ENCODE measurements at places on chromosomes 1 and 21.

DNA sequence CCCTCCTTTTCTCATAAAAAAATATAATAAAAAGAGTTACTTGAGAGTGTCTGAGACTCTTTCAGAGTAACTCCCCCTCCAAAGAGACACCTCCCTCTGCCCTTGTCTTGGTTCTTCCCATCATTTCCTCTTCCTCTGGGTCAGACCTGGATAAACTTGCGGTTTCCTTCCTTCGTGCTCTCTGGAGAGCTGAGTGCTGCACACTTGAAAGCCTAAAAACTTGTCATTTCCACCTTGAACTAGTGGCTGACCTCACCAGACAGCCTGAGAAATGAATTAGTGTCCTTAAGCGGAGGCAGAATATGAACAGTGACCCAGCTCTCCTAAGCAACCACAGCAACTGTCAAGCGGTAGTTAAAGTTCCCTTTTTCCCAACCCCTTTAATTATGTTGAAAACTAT lies 88.4 kb upstream of the PROX1 start:
- DNase-seq = no peak

GRCh38 chr1:4969556-4970129 lies 315.2 kb downstream of the AJAP1 start:
- DNase-seq = no peak

DNA sequence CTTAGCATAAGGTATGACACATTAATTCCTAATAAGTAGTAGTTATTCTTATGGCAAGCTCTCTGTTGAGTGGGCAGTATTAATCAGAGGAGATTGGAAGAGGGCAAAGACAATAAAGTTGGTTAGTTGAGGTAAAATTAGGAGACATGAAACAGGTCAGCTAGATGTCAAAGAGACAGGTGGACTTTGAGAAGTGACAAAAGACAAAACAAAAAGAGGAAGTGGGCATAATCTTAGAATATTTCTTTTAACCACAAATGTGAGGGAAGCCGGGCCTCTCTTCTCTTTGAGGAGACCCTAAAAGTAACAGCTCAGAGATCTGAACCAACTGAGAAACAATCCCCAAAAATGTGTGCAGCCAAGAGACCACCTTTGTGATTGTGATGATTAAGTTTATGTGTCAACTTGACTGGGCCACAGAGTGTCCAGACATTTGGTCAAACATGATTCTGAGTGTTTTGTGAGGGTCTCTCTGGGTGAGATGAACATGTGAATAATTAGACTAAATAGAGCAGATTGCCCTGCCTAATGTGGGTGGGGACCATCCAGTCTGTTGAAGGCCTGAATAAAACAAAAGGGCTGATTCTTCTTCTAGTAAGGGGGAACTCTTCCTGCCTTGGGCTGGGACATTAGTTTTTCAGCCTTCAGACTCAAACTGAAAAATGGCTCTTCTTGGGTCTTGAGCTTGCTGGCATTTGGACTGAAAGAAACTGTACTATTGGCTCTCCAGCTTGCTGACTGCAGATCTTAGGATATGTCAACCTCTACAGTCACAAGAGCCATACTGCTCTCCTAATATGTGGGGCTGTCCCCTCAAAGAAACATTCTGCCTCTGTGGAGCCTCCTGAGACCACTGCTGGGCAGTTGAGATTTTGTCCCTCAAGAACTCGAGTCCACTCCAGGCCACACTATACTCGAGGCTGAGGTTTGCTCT lies 40.0 kb downstream of the FCRL5 start:
- DNase-seq = no peak

GRCh38 chr1:2496087-2496622 lies 20.1 kb downstream of the PLCH2 start:
- DNase-seq = peak; percentile 20

GRCh38 chr1:178271471-178271870 lies 177.6 kb downstream of the RASAL2 start:
- no peak for DNase-seq

DNA sequence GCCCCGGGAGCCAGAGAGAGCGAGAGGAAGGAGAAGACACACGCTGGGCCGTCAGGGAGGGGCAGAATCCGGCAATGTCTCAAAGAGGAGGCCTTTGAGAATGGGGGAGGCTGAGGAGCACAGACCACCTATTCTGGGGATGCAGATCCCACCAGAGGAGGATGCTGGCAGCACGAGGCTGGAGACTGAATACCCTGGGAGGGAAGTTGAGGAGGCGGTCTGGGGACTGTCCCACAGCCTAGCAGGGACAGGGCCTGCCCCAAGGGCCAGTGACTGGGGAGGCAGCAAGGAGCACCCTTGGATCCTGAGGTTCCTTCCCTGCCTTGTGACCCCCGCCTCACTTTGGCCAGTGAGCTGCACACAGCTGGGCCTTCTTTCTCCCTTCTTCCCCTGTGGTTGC lies 49.2 kb downstream of the SLC37A1 start:
- no peak for DNase-seq

DNA sequence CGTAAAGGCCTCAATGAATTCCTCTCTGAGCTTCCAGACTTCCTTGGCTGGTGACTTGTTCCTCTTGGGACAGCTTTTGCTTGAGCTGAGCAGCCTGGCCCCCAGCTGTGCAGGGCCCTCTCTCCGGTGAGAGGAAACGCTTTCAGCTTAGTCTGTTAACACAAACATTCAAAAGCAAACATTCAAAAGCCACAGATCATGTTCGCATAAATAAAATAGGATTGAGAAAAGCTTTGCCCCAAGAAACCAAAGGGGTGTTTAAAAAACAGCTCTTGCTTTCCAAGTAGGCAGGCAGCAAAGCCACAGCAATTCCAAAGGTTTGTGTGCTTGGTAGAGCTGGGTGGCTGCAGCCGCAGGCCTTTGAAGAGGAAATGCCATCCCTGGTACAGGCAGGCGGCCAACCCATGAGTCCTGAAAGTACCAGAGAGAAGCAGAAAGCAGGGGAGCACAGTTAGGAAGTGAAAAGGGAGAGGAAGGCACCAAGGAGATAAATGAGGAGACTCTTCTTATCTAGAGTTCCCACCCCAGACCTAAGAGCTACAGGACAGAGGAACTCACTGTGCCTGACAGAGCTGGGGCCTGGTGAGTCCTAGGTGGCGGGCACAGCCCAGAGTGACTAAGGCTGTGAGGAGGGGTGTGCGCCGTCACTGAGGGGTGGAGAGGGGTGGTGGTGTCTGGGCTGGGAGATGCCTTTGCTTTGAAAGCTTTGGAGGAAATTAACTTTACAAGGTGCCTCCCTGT lies 48.4 kb downstream of the CCN1 start:
- no peak for DNase-seq

- DNase-seq = no peak
These were observed 147.8 kb downstream of the TENT5C start for GRCh38 chr1:117753652-117754051.

- no peak for DNase-seq
These were observed 118.4 kb downstream of the RHOU start for GRCh38 chr1:228853637-228854036.

DNA sequence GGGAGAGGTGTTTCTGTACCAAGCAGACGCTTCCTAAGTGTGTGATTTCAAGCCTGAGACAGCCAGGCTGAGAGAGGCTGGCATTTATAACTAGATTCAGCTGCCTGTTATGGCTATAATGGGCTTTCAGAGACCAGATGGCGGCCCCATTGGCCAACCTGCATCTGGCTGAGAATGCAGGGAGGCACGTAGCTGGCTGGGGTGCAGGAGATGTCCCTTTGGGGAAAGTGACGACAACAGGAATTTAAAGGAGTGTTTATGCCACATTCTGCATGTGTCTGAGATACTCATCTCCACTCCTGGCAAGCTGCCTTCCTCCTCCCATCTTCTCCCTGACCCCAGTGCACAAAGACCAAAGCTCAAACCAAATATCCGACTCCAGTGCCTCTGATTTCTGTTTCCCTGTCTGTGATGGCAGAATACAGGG lies 21.3 kb upstream of the CCDC190 start:
- no peak for DNase-seq

GRCh38 chr1:194908643-194909042 lies 1699.6 kb downstream of the KCNT2 start:
- DNase-seq = no peak

GRCh38 chr1:53419034-53419433 lies 40.2 kb upstream of the DMRTB1 start:
- no peak for DNase-seq

GRCh38 chr1:77060000-77060399 lies 159.2 kb downstream of the PIGK start:
- no peak for DNase-seq

DNA sequence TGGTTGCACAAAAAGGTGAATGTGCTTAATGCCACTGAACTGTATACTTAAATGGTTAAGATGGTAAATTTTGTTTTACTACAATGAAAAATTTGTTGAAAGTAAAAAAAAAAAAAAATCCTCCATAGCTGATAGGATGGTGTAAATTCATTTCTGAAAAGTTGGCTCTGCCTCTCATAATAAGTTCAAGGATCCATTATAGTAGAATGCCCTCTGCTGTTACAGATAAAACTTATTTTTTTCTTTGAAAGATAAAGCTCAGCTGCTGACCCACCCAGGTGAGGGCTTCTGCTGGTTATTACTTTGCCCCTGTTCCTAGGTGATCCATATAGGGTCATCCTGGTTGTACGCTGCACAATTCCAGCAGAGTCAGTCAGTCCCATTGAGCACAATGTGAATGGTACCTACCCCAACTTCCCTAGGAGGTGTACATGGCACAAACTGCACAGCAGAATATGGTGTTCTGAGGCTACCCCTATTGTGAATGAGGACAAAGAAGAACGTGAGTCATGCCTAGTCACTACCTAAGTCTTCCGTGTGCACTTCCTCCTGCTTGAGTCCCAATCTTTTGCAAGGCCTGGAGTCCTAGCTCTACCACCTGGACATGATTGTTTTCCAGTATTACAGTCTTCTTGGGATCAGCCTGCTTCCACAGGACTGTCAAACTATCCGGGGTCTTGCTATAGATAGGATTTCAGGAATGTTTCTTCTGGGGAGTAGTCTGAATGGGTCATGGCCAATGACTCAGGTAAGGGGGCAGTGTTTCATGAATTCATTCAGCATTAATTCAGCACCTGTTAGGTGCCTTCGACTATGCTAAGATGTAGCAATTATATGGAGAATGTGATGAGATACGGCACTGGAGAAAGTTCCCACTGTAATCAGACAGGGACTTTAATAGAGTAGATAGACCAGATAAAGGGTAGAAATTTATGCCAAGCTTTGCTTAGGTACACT lies 20.8 kb upstream of the CD5L start:
- DNase-seq = no peak

DNA sequence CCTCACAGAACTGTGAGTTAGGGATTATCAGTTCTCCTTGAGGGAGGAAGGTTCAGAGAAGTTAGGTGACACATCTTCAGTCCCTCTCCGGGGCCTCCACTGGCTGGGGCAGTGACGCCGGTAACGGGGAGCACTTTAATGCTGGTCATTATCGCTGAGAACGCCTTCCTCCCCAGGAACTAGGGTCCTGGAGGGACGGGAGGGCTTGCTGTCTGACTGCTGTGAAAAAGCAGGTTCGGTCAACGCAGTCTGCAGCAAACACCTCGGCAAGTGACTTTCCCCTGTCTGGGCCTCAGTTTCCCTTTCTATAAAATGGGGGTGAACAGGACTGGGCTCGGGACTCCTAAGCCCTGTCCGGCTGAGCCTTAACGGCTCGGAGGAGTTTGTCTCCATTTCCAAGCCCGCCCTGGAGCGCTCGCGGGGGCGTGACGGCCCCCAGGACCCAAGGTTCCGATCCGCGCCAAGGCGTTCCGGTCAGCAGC lies 341 bp upstream of the TMEM61 start:
- DNase-seq = no peak

- no peak for DNase-seq
These were observed 7.2 kb downstream of the CGN start for GRCh38 chr1:151518431-151518830.

DNA sequence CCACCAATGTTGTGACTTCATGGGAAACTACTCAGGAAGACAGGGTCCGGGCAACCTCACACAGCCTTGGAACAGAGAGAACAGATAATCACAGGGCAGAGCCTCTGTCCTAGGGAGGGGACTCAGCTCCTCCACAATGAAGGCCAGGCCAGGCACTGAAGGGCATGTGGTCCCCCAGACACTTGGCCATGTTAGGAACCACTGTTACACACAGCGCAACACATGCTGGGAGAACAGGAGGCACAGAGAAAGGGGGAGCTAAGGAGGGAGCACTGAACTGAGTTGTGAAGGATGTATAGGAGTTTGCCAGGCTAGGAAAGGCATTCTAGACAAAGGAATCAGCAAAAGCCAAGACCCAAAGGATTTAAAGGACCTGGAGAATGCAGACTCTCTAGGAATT lies 127.6 kb downstream of the DMRTB1 start:
- DNase-seq = no peak

GRCh38 chr1:24895511-24895910 lies 34.6 kb downstream of the RUNX3 start:
- no peak for DNase-seq

DNA sequence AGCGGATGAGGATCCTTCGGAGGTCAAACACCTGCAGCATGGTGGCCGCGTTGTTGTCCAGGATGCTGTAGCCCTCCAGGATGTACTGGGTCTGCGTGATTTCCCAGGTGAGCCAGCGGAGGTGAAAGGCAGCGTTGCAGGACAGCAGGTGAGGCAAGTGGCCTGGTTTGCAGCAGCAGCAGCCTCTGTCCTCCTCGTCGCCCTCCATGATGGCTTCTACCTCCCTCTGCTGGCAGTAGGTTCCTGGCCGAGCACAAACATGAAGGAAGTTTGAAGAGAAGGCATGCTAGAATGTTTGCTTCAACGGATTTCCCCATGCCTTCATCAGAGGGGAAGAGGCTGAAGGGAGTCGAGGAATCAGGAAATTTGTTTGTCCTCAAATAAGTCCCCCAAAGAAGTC lies 74.7 kb downstream of the NTPCR start:
- DNase-seq = peak; percentile 1

- DNase-seq = no peak
These were observed 8.6 kb upstream of the SPSB1 start for GRCh38 chr1:9284061-9284460.

DNA sequence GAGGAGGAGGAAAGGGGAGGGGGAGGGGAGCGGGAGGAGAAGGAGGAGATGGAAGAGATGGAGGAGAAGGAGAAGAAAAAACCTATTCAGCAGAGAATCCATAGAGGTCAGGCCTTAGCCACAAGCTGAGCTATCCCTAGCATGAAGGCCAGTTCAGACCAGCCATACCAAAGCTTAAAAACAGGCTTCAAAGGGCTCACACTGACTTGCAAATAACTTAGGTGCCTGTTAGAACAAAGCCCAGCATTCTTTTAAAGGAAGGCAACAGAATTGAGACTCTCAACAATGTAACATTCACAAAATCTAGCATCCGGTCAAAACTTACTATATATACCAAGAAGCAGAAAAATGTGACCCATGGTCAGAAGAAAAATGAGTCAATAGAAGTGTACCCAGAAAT lies 43.6 kb upstream of the IFFO2 start:
- no peak for DNase-seq

DNA sequence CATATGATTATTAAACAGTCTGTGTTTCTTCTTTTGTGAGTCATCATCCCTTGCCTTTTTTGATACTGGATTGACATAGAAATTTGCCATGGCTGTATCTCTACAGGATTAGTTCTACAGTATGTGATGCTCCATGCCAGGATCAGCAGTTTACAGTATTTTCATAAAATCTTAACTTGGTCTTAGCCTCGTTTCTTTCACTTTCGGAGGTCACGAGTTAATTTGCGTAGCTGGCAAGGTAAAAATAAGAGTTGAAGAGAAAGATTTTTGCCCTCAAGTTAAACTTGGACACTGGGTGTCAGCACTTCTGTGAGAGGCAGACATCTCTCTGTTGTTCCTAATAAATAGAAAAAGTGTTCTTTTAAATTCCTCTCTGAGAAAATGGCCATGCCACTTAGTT lies 79.1 kb downstream of the CACNA1E start:
- DNase-seq = no peak

- DNase-seq = no peak
These were observed 2.8 kb upstream of the ZC3H12A start for GRCh38 chr1:37471345-37472231.
